ENCODE measurements at places on chromosomes 6 and 20.

GRCh38 chr6:44333942-44334341 is 8.5 kb upstream of the SPATS1 start:
- DNase-seq: no peak

DNA sequence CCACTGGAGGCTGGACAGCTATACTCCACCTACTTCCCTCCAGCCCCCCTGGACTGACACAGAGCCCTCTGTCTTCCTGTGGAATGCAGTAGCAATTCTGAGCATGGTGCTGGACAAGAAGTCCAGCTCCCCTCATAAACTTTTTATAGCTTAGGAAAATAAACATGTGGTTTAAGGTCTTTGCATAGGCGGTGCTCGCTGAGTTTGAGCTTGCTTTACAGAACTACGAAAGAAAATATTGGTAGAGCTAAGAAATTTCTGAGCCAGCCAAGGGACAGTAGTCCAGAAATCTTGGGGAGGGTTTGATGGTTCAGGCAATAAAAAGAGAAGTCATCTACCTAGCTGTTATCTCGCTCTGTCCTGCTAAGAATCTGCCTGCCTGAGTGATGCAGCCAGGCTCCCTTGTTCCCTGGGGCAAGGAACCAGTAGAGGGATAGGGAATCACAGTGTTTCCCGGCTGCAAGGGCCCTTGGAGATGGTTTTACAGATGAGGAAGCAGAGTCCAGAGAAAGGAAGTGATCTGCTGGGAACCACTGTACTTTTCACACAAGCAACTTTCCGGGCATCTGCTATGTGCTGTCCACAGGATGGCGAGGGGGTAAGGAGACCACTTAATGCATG is 343.4 kb downstream of the CDC5L start:
- no peak for DNase-seq

DNA sequence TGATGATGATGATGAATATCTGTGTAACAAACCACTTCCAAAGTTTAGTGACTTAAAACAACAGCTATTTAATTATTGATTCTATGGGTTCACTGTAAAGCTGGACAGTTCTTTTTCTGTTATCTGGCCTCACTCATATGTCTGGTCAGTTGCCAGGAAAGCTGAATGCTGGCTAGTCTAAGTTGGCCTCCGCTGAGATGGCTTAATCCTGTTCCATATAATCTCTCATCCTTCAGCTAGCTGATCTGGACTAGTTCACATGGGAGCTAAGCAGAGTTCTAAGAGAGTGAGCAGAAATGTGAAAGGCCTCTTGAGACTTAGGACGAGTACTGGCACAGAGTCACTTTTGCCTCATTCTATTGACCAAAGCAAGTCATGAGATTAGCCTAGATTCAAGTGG is 334.7 kb upstream of the FLRT3 start:
- no peak for DNase-seq

- DNase-seq: no peak
These were observed 23.9 kb downstream of the GNAS start for GRCh38 chr20:58876437-58876836.

DNA sequence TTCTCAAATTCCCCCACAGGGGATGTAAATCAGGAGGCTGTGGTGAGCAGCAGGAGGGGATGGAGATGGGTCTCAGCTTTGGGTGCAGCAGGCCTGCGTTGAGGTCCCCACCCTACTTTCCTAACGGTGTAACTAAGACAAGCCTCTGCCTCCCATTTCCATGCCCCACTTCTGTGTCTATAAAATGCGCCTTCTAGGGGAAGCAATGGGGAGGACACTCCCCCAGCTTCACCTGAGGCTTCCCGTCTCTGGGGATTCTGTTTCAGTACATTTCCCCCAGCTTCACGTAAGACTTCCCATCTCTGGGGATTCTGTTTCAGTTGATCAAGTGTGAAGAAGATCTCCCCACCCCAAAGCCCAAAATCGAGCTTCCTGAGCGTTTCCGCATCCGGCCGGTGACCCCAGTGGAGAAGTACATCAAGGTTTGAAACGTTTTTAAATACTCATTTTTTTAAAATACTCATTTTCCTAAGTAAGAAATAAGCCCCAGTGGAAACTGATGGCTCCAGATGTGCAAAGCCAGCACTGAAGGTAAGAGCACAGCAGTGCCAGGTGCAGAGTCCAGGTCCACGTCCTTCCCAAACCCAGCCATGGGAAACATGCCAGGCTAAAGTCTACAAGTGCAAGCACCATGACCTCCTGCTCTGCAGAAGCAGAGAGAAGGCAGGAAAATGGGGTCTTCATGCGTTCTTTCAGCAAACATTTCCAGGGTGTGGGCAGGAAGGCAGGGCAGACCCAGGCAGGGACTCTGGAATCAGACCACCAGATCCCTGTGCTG is 73.1 kb downstream of the ANKRD60 start:
- DNase-seq: no peak
